ENCODE measurements at places on chromosomes 2 and 18. TPM values are rescaled to one million over a fixed set of nuclear protein-coding genes. Genes with fewer than 3 reads are reported as not detected.

Gene SAG
- total RNA-seq, result not detected

Gene GAL3ST2
- not detected for total RNA-seq

Gene OTX1
- 0.11 TPM for total RNA-seq

Gene DPP10
- total RNA-seq, result under 0.01 TPM

Gene GATA6
- total RNA-seq, result 0.17 TPM

Gene GPR55
- not detected for total RNA-seq

Gene CCDC68
- total RNA-seq, result 0.34 TPM

Gene GCKR
- not detected for total RNA-seq

Gene CYRIA
- 33.6 TPM for total RNA-seq

Gene KLHL14
- total RNA-seq, result 0.98 TPM

Gene AFF3
- not detected for total RNA-seq

Gene TANK
- 66.3 TPM for total RNA-seq

Gene CDK5R2
- total RNA-seq, result not detected

Gene IL36G
- not detected for total RNA-seq

Gene UGT1A4
- total RNA-seq, result not detected

Gene STK17B
- total RNA-seq, result 6.1 TPM

Gene MEP1B
- total RNA-seq, result 0.09 TPM

Gene SLC5A7
- not detected for total RNA-seq

Gene CPLX4
- not detected for total RNA-seq

Gene MYOM1
- total RNA-seq, result 2.4 TPM

Gene PDE11A
- total RNA-seq, result 0.09 TPM

Gene AFG3L2
- 42.6 TPM for total RNA-seq

Gene GALNT14
- total RNA-seq, result not detected

Gene SCN2A
- total RNA-seq, result under 0.01 TPM

Gene HRH4
- not detected for total RNA-seq

Gene SGPP2
- not detected for total RNA-seq

Gene CD226
- total RNA-seq, result 1.5 TPM

Gene THOC1
- 36.4 TPM for total RNA-seq
